Stimulated activated CD8-positive, alpha-beta memory T cell treated with anti-CD3 and anti-CD28 coated beads, Interleukin-7, amount 100 ng/mL, for 48 hours (primary cell): ENCODE measurements at places on chromosomes 5 and 9.

GRCh38 chr9:69590266-69590665 is 81.9 kb downstream of the APBA1 start:
- no peak for DNase-seq

GRCh38 chr5:9497347-9497746 is 48.5 kb downstream of the SEMA5A start:
- no peak for DNase-seq

DNA sequence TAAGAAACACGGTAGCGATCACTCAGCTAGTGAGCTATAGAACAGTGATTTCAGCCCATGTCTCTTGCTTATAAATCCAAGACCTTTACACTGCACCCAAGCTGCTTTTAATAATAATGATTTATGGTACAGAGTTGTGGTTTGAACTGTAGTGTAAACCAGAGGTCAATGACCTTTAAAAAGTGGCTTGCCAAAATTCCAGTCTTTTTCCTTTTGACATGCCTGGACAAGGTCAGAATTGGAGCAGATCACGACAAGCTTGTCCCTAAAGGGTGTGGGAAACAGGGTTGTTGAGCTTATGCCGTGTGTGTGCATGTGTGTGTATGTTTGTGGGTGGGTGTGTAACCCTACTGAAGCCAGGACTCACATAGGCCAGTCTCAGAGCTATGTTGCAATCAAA is 225.3 kb upstream of the CLINT1 start:
- no peak for DNase-seq

GRCh38 chr9:137615387-137615871 is 3.4 kb upstream of the EHMT1 start:
- no peak for DNase-seq

GRCh38 chr9:3850098-3850497 is 324.3 kb upstream of the RFX3 start:
- DNase-seq: no peak

DNA sequence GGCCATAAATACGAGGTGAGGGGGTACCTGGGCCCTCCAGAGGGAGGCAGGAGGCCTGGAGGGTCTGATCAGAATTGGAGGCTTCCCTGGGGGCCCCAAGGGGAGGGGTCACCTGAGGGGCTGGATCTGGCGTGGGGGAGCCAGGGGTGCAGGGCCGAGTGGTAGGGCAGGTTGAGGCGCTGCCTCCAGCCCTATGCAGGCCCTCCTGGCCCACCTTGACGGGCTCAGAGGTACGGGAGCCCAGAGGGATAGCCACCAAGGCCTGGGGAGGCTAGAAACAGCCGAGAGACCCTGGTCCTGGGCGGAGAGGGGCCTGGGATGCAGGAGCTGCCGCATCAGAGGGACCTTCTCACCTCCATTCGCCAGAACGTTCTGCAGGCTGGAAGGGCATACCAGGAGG is 24.3 kb downstream of the LHX3 start:
- DNase-seq: no peak

GRCh38 chr9:136623842-136624183 is 38.9 kb upstream of the EGFL7 start:
- DNase-seq: no peak

GRCh38 chr9:109535365-109535764 is 37.3 kb upstream of the PTPN3 start:
- no peak for DNase-seq

GRCh38 chr5:146816775-146817387 is 61.7 kb downstream of the PPP2R2B start:
- no peak for DNase-seq

GRCh38 chr5:163877865-163878264 is 372.4 kb downstream of the MAT2B start:
- no peak for DNase-seq

DNA sequence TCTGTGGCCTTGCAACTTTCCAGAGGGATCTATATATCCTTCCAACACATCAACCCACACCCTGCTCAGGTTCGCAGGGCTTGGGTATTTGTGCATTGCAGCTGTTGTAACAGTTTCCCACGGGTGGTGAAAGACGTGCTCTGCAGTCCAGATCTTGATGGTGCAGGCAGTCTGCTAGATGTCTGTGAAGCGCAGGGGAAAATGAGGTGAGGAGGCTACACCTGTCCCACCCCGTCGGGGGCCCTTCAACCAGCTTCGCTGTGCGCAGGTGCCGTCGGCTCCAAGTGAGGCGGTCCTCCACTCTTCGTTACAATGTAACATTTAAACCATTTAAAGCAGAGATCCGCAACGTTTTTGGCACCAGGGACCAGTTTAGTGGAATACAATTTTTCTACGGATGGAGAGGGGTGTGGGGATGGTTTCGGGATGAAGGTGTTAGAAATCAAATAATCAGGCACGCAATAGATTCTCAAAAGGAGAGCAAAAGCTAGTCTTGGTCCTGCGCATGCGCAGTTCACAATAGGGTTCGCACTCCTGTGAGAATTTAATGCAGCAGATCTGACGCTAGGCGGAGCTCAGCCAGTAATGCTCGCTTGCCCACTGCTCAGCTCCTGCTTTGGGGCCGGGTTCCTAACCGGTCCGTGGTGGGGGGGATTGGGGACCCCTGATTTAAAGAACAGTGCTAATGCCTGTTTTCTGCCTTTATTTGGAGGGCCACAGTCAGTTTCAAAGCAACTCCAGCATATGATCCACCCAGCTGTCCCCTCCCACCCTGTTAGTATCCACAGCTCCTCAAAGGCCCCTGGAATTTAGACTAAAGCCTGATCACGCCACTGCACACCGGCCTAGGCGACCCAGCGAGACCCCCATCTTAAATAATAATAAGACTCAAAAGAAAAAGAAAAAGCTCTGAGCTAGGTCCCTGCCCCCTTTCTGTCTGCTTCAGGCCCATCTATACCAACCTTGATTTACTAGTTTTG is 97.1 kb upstream of the SELENOP start:
- DNase-seq: peak; percentile 62
